ENCODE measurements at places on chromosomes 4 and X.

GRCh38 chr4:186557061-186557460, 1.7 kb upstream of the MTNR1A start:
- no peak for DNase-seq

DNA sequence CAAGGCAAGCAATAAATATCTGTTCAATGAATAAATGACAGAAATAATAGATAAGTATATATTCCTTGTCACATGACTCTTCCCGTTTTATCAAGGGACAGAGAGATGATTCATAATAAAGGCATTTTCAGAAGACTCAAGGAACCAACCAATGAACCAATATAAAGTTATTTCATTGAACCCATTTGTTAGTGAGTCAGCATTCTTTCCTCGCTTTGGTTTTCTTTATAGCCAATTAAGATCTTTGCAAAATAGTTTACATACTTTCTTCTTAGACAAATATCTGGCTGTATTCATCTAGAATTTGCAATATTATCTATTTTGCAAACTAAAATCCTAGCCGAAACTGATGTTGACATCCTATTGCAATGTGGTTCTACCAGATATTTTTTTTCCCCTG, 269.4 kb downstream of the IL15 start:
- DNase-seq = peak; percentile 25

GRCh38 chrX:117327373-117327772, 789.2 kb downstream of the KLHL13 start:
- DNase-seq = no peak

DNA sequence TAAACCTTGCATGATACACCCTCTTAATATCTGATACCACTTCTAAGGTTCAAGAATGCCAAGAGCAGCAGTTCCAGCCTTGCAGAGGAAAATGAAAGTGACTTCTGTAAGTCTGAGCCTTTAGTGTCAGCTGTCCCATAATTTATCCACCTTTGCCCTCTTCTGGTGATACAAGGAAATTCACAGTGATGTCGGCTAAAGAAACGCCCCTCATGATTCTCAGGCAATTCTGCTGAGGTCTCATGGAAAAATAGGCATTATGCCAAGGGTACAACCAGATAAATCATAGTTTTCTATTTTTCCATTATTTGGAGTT, 172.2 kb upstream of the CXCL13 start:
- peak; percentile 70 for DNase-seq

DNA sequence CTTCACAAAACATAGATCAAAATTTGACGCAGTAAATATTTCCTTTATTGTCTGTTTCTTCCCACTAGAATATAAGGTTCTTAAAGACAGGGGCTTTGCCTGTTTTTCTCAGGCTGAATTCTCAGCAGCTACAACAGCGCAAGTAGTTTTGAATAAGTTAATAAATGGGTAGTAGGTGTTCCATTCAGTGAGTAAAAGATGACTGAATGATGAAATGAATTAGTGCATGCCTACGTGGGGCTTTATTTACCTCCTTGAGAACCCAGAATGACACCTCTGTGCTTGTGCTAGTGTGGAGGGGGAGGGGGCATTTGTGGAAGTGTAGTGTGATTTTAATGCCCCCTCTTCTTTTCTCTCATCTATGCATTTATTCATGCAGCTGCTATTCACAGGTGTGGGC, 278.9 kb downstream of the FBXW7 start:
- no peak for DNase-seq

- DNase-seq = no peak
Measured at GRCh38 chrX:39431893-39432292, 630.6 kb downstream of the MID1IP1 start.

- no peak for DNase-seq
Measured at GRCh38 chr4:41683326-41683725, 65.2 kb downstream of the PHOX2B start.

- no peak for DNase-seq
Measured at GRCh38 chrX:123481913-123482851, 250.7 kb downstream of the THOC2 start.

DNA sequence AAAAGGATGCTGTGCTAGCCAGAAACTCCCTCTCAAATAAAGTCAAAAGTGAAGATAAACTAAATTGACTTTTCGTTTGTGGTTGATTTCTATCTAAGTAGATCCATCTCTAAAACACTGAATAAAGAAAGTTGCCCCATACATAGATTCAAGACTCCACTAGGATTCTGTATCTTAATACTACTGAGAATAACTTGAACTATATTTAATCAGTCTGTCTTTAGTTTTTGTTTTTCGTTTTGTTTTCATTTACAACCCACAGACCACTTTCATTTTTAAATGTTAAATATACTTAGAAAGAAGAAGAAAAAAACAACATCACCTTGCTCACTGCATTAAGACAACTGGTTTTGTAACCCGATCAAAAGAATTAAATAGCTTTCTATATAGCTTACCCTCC, 655.0 kb downstream of the RPA4 start:
- DNase-seq = no peak

- no peak for DNase-seq
Measured at GRCh38 chr4:99876946-99877345, 17.3 kb downstream of the LAMTOR3 start.

DNA sequence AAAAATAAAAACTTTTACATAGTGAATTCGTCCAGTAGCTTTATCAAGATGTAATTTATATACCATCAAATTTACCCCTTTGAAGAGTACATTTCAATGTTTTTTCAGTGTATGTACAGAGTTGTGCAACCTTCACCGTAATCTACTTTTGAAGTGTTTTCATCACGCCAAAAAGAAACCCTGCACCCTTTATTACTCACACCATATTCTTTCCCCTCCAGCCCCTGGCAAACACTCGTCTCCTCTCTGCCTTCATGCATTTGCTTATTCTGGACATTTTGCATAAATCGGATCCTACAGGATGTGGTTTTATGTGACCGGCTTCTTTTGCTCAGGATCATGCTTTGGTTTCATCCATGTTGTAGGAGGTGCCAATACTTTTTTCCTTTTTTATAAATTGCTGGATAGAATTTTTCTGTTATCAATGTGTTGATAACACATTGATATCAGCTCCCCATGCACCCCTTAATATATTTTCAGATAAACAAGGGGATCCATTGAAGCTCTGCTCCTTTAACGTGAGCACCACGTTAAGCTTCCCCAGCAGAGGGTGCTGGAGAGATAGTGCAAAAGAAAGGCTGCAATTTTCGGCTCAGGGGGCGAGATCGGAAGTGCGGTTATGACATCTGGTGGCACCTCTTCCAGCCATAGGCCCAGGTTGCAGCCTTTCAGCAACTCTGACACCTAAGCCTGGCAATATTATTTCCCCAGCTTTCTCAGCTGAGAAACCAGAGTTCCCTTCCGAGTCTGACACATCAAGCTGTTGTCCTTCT, 100.1 kb upstream of the VCX3B start:
- peak; percentile 18 for DNase-seq

- no peak for DNase-seq
Measured at GRCh38 chrX:7706032-7706431, 136.9 kb upstream of the VCX start.

DNA sequence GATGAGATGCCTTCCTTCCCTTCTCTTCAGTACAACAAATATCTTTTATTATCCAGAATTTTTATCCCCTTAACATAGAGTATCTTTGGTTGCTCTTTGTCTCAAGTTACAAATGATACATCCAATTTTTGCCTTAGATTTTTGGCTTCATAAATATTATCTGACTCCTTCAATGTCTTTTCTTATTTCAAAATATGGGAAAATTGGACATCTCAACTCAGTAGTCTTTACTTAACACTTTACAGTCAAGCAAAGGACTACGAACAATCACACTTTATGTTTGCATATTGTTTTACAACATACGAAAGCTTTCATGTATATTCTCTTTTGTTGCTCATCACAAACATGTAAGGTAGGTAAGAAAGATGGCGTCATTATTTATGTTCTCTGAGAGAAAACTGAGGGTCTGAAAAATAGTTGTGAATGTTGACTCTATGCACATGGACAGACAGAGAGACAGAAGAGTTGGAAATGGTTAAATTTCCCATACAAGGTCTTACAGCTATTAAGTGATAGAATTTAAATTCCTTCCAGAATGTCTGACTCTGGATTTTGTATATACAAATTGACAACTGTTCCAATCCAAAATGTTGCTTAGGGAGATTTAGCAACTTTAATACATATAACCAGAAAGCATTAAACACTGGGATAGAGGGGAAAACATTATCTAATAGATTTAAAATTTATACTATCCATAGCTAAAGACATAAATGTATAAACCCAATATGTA, 29.4 kb downstream of the DCHS2 start:
- no peak for DNase-seq

DNA sequence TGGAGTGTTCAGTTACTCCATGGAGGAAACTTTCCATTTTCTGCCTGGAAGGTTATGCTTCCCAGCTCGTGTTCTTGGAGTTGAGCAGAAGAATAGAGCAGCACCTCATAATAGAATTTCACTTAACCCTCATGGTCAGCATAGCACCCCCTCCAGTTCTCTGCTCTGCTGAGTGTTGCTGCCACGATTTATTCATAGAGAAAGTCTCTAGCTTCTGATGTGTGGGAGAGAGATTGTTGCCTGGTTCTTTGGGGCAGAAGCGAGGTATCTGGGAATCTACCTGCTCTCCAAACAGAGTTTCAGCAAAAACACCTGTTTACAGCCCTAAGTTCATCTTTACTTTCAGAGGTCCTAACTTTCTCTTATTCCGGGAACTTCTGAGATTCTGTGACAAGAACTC, 3.9 kb upstream of the DTHD1 start:
- no peak for DNase-seq

DNA sequence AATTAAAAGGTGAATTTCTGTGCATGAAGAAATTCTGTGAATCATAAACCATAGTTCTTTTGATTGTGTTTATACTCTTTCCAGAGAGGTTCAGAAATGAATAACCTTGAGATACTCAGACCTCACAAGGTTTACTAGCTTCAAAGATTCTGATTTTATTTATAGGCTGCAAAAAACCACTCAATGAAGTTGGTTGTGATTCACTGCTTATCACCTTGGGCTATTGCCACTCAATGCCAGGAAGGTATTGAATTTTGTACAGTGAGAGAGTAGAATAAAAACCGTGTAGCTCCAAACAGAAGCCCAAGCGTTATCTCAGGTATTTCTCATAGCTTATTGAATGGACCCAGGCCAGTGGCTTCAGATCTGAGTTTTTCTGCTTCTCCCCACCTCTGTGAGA, 118.7 kb downstream of the FHIP1A start:
- no peak for DNase-seq

- DNase-seq = no peak
Measured at GRCh38 chr4:146450524-146450923, 71.2 kb downstream of the SLC10A7 start.

DNA sequence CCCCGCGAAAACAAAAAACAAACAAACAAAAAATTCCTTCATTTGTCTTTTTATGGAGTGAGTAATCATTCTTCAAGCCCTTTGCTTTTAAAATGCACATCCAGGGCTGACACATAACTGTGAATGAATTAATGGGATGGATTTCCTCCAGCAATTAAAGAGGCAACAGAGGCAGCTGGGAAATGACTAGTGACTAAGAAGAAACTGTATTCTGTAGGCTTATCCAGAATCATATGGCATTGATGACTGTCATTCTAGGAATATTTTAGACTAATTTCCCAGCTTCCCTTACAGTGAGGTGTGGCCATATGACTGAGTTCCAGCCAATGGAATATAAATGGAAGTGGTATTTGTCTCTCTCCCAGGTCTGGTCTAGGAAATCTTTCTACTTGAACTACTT, 46.8 kb upstream of the PDE5A start:
- DNase-seq = no peak

GRCh38 chr4:11542952-11543351, 114.3 kb upstream of the HS3ST1 start:
- DNase-seq = no peak

- DNase-seq = no peak
Measured at GRCh38 chr4:76954489-76954888, 4.9 kb downstream of the SEPTIN11 start.

- no peak for DNase-seq
Measured at GRCh38 chr4:90057091-90057490, 70.1 kb upstream of the CCSER1 start.

GRCh38 chr4:172688534-172688933, 480.1 kb upstream of the GALNT7 start:
- no peak for DNase-seq

GRCh38 chrX:154751669-154752271, 893 bp upstream of the GAB3 start:
- no peak for DNase-seq

GRCh38 chr4:106690487-106690886, 321.9 kb upstream of the GIMD1 start:
- DNase-seq = peak; percentile 34

DNA sequence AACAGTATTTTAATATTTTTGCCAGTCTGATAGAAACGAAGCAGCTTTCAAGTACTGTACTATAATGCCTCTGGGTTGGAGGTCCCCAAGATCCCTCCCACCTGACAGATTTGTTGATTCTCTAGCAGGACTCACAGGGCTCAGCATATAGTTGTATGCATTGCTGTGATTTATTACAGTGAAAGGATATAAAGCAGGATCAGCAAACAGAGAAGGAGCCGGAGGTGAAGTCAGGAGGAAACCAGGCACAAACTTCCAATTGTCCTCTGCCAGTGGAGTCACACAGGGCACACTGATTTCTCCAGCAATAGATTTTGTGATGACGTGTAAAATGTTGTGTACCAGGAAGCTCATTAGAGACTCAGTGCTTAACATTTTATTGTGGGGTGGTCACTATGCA, 19.0 kb downstream of the USP53 start:
- no peak for DNase-seq

GRCh38 chr4:75385106-75385505, 129.1 kb downstream of the RCHY1 start:
- no peak for DNase-seq
